ENCODE measurements at places on chromosomes 2 and 18.

DNA sequence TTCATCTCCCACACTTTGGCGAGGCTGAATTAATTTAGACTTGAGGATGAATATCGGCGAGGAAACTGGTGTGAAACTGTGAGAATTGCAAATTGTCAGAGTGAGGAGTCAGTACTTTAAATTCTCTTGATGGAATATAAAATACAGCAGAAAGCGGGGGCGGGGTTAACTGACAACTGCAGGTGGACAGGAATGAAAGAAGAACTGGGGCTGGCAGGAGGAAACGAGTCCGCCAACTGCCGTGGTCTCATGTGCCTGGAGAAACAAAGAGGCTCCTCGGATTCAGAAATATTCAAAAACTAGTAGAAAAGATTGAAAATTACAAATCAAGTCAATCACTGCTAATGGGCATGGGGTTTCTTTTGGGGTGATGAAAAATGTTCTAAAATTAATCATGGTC lies 44.3 kb downstream of the MOGAT1 start:
- DNase-seq: no peak

GRCh38 chr2:137981112-137981656 lies 16.9 kb downstream of the HNMT start:
- DNase-seq: no peak

DNA sequence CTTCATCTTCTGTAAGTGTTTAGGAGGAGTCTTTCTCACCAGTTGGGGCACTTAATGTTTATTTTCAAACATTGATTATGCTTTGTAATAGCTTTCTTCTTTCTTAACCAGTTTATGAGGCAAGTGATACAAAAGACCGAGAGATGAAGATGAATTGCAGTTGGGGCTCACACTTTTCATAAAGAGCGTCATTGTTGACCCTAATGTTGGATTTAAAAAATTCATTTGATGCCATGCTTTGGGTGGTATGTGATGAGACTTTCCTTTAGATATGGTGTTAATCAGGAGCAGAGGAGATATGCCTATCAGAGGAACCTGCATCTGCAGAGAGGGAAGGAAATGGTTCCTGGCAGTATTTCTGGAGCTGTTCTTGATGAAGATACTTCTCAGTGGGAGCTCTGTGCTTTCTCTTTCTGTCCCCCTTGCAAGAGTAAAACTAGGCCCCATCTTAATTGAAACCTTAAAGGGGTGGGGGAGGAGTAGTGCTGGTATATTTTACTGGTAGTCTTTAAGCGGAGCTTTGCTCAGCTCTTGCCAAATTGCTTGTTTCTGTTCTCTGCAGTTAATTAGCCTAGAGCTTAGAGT lies 2.3 kb downstream of the EML4 start:
- no peak for DNase-seq

GRCh38 chr2:16151651-16152050 lies 211.3 kb downstream of the MYCN start:
- DNase-seq: no peak

DNA sequence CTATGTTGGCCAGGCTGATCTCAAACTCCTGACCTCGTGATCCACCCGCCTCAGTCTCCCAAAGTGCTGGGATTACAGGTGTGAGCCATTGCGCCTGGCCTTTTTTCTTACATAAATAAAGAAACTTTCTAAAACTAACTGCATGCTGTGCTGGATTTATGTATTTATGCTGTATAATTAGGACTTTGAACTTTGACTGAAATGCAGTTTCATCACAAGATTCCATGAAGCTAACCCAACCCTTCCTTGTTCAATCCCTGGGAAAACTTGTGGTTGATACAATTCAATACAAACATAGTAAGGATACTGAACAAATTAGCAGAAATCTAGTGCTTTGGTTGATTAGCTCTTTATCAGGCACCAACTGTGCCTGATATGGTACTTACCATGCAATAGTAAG lies 20.9 kb upstream of the SLC35F5 start:
- no peak for DNase-seq
